Thyroid gland (tissue), 4 donors: ENCODE measurements at places on chromosomes 5 and 9. TPM values are rescaled to one million over a fixed set of nuclear protein-coding genes. Genes with fewer than 3 reads are reported as not detected.

Gene C9orf43
- total RNA-seq: 2.5 TPM

Gene DND1
- 2.0 TPM for total RNA-seq

DNA sequence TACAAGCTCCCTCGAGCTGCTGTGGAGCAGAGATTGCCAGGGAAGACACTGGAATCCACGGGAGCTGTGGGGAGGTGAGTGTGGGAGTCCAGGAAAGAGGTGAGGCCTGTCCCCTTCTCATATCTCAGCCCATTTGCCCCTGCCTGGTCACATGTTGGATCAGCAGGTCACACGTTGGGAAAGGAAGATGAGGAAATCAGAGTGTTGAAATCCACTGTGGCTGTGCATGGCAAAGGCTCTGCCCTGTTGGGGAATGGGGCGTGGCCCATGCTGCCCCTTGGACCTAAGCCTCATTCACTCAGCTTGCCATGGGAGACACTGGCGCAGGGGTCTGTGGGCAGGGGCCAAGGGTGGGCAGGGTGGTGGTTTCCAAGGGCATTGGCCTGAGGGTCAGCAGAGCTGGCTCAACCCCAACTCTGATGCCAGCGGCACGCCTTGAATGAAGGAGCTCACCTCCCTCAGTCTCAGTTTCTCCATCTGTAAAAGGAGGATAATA is 85.4 kb upstream of the CPEB4 start:
- DNase-seq: no peak

Gene CLTA
- 373 TPM for total RNA-seq
